ENCODE measurements at places on chromosomes 6 and 20.

DNA sequence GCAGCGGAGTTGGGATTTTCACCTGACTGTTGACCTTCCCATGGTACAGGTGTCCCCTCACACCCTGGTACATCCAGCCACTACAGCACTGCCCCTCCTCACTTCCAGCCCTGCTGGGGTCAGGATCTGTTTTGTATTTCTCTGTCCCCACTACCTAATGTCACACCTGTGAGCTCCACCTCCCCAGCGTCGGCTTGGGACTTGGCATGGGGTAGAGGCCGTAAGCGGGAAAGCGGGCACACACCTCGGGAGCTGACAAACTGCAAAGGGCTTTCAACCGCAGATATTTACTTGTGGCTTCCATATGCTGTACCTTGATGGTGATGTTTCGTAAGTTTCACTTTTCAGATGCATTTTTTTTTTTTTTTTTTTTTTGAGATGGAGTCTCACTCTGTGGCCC lies 5.4 kb upstream of the CCN5 start:
- DNase-seq, result no peak

GRCh38 chr20:20085071-20085470 lies 32.7 kb downstream of the CFAP61 start:
- DNase-seq, result no peak

GRCh38 chr6:43924222-43924702 lies 154.3 kb downstream of the VEGFA start:
- DNase-seq, result peak; percentile 29

DNA sequence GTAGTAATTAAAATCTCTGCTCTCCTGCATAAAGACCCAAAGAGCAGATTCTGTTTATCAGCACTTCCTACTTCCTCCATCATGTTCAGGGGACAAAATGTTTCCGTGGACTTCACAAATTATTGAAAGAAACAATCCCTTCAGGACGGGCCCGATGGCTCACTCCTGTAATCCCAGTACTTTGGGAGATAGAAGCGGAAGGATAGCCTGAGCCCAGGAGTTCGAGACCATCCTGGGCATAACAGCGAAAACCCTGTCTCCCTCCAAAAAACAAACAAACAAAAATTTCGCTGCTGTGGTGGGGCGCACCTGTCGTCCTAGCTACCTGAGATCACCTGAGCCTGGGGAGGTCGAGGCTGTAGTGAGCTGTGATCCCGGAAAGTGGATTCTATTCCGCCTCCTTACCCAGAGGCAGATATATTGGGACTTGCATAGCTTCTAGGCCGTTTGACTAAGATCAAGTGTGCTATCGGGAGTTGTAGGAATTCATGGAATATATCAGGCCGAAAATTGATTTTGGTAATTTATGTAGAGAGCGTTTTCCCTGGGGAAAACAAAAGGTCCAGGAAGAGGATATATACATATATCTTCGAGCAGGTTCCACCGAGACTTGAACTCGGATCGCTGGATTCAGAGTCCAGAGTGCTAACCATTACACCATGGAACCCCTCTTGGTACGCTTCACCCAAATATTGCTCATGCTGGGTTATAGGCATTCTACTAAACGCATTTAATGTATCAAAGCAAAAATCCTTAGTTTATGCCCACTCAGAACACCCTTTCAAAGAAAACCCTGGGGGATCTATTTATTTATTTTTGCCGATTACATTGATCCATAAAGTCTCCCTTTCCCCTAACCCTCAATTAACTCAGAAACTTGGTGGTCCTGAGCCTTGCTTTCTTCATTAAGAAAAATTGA lies 74.5 kb upstream of the ZNF184 start:
- no peak for DNase-seq

- DNase-seq, result no peak
Measured at GRCh38 chr6:161649068-161649467, 375.2 kb upstream of the AGPAT4 start.

DNA sequence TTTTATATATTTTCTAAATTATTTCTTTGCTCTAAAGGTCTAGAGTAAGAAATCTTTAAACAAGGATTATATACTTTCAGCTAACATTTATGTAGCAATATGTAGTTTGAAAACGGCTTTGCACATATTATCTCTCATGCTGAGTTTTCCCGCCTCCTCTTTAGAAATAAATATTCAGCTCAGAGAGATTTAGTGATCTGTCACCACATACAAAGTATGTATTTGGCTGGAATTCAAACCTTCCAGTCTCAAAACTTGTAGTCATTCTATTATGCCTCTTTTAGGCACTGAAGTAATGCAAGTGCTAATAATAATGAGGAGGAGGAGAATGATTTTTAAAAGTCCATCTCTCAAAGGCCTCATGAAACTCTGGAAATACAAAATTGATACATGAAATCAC lies 525.0 kb downstream of the GRIK2 start:
- no peak for DNase-seq

GRCh38 chr20:58923117-58923712 lies 57.8 kb upstream of the NELFCD start:
- DNase-seq, result no peak

DNA sequence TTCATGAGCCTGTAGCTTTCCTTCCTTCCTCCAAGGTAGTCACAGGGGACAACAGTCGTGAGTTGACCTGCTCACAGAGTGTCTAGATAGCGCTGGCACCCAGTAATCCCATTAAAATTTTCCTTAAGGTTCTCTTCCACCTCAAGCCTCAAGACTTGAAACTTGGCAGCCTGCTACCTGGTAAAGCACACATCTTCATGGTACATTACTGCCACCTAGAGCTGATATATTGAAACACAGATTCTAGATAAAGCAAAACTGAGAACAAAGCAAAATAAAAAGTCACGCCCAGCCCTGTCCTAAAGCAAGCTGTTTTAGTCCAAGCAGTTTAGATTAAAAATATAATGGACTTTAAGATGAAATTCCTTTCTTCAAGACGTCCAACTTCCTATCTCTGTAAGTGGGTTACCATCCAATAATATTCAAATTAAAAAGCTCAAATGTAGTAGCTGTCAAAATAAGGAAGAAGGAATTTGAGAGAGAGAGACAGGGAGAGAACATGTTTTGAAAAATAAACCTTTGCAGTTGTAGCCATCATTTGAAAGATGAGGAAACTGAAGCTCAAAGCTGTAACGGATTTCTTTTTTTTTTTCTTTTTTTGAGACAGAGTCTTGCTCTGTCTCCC lies 50.7 kb upstream of the CD83 start:
- no peak for DNase-seq

- no peak for DNase-seq
Measured at GRCh38 chr20:61575151-61575937, 323.3 kb downstream of the CDH4 start.

DNA sequence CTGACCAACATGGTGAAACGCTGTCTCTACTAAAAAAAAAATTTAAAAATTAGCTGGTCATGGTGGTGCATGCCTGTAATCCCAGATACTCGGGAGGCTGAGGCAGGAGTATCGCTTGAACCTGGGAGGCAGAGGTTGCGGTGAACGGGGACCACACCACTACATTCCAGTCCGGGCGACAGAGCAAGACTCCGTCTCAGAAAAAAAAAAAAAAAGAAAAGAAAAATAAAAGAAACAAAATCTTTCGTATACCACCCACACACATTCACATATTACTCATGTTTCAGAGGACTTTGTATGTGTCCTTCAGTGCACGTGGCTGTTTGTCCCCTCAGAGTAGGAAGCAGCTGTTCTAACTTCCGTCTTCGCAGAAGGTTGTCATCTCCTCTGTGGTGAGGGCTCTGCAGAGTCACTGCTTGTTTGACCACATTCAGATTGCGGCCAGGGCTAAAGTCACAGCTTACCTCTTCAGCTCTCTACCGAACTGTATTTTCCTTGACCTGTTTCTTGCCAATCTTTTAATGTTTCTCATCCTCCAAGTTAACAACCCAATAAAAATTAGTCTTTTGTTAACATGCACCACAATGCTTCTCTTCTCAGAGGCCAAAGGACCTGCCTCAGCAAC lies 36.6 kb upstream of the HIVEP1 start:
- DNase-seq, result peak; percentile 13

GRCh38 chr20:57772349-57772964 lies 62.6 kb upstream of the PMEPA1 start:
- DNase-seq, result no peak
